ENCODE measurements at places on chromosomes 5 and 9. TPM values are rescaled to one million over a fixed set of nuclear protein-coding genes. Genes with fewer than 3 reads are reported as not detected.

OR1J4 gene
- not detected for total RNA-seq

NLN gene
- total RNA-seq = 44.4 TPM

SPINK7 gene
- not detected for total RNA-seq

TAS2R1 gene
- not detected for total RNA-seq

FAM221B gene
- total RNA-seq = 1.1 TPM

PTCD2 gene
- total RNA-seq = 12.1 TPM

CDC25C gene
- 4.1 TPM for total RNA-seq

CXCL14 gene
- 70.3 TPM for total RNA-seq

NUTM2F gene
- not detected for total RNA-seq

CDO1 gene
- total RNA-seq = 27.9 TPM

- DNase-seq = no peak
Measured at GRCh38 chr5:97480313-97480712, 297.3 kb upstream of the RIOK2 start.

DNA sequence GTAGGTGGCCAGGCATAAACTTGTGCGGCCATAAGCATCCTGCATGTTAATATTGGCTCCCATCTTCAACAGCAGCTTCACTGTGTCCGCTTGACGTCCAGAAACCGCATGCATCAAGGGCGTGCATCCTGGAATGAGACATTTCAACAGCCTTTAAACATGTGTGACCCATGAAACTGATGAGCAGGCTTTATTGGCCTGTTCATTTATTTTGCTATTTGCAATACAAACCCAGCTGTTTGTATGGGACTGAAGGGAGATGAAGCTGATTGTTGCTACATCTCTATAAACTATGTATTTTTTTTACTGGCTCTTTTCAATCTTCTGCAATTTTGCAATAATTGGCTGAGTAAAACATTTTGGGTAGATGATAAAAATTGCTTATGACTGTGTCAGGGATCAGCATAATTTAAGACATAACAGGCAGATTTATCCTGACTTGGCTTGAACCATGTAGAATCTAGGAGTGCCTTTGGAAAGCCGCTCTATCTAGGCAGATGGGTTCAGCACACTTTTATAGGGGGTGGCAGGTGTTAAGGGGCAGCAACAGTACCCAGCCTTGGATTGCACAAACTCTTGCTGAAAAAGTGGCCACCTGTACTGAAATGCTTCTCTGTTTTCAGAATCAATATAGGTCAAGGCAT is 56.9 kb downstream of the ANKRD55 start:
- DNase-seq = no peak

GRCh38 chr5:112737463-112738190 is at the start of gene APC:
APC (plus strand) TSS chr5:112737885; CDS start chr5:112754891, 17,006 bp downstream.
- peak; percentile 88 for DNase-seq

DNA sequence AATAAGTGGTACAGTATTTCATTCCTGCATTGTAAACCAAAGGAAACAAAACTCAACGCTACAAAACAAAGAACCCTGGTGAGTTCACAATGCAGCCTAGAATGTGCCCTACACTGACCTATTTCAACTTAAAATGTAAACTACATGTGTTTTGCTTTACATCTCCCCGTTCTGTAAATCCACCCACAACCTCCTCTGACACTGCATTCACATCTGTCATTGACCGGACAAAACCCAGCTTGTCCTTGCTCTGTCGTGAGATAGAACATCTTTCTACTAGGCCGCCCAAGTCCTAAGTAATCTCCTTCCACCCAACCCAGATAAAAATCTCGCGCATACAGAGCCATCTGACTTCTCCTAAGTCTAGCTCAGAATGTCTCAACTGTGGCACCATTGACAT is 6.1 kb upstream of the VLDLR start:
- DNase-seq = no peak

GRCh38 chr5:82719368-82719767 is 357.8 kb downstream of the TMEM167A start:
- no peak for DNase-seq

- DNase-seq = no peak
Measured at GRCh38 chr5:167769846-167770413, 521.5 kb upstream of the WWC1 start.

- DNase-seq = no peak
Measured at GRCh38 chr5:113058706-113059226, 82.2 kb downstream of the DCP2 start.

DNA sequence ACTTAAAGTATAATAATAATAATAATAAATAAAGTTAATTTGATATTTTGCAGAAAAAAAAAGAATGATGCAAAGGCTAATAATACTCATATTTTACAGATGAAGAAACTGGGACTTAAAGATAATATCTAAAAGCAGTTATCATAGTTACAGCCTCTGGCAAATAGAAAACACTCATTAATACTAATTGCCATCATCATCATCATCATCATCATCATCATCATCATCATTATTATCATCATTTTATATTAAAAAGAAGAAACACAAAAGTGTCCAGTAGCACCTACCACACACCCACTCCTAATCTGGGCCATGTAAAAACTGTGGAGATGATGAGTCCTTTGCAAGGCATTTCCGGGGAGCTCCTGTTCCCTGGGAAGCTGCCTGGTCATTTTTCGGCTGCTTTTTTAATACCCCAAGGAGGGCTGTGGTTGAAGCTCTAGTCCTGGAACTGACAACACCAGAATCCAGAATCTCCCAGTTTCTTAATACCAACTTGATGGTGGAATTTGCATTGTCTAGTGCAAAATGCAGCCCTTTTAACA is 70.8 kb downstream of the HTR4 start:
- no peak for DNase-seq

GRCh38 chr9:126116351-126117157 is 210.1 kb upstream of the MVB12B start:
- DNase-seq = no peak

DNA sequence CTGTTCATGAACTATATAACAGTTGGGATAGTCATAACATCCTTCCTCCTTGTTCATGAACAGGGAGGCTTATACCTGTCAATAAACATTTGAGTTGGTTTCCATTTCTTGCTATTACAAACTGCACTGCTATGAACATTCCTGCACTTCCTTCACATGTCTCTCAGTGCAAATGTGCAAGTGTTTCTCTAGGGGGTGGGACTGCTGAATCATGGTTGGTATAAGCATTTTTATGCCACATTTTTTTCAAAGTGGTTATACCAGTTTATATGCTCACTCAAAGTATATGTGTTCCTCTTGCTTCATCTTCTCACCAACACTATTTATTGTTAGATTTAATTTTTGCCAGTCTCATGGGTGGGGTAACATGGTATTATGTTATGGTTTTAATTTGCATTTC is 25.8 kb upstream of the TPD52L3 start:
- DNase-seq = no peak

GRCh38 chr5:67997892-67998457 is 217.6 kb upstream of the PIK3R1 start:
- no peak for DNase-seq

- DNase-seq = no peak
Measured at GRCh38 chr5:80507663-80508062, 19.8 kb downstream of the FAM151B start.

DNA sequence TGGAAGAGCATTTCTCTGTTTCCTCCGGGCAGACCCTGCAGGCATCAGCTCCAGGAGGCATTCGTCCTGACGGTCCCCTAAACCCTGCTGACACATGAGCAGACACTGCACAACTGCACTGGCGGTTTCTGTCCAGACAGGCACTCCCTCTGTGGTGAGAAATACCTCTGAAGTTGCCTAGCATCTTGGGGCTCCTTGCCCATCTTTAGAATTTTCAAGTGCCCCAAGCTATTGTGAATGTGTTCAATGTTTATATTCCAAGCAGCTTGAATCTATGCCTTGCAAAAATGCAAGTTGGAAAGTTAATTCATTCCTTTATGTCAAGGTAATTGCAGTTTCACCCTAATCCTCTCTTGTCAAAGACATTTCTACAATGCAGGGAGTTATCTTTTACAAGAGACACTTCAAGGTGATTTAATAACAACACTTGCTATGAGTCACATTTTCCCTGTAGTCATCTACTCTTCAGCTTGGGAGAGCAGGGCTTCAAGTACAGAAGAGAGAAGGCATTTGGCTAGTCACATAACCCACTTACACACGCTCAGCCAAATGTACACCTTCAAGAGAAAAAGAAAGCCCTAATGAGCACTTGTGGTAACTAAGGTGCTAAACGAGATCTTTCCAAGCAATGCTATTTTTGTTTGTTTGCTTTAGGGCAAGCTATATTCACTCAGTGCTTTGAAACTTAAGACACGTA is 302.5 kb downstream of the MLLT3 start:
- no peak for DNase-seq

DNA sequence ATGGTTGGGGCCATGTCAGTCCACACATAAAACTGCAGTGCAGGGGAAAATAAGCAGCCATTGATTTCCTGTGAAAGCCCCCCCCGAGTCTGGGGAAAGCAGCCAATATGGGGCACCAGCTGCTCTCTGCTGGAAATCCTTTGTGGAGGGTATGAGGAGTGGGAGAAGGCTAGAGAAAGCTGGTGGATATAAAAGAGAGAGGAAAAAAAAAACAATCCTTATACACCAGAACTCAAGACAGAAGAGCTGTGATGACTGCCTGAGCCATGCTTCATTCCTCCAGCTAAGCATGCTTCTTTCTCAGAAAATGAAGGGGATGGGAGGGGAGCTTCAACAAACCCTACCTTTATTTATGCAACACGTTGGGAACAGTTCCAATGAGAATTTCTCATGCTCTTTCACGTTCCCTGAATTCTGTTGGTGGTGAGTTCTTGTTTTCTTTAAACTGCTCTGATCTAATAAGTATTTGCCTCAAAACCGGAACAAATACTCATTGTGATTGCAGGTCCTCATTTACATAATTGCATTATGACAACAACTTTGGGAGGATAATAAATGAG is 688.0 kb upstream of the SEMA6A start:
- DNase-seq = no peak

DNA sequence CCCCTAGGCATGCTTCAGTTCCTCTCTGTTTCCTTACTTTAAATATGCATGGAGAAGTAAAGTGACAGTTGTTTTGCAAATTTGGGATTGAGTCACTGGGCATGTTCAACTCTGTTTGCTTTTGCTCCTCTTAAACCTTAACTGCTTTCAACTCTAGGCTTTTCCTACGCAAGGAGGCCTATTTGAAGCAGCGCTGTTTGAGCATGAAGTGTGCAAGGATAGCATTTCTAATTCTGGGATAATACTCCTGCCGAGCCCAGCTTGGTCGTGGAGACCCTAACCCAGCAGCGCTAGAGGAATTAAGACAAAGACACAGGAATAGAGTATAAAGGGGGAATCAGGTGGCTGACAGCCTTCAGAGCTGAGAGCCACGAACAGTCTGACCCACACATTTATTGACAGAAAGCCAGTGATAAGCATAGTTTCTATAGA is 803.4 kb upstream of the CDH10 start:
- DNase-seq = no peak

GRCh38 chr5:54795777-54796176 is 189.6 kb downstream of the ESM1 start:
- no peak for DNase-seq

- DNase-seq = no peak
Measured at GRCh38 chr9:82273121-82273520, 284.5 kb downstream of the SPATA31D1 start.

GRCh38 chr9:88378317-88378716 is 9.9 kb upstream of the SPIN1 start:
- DNase-seq = no peak

GRCh38 chr5:51104556-51104955 is 278.7 kb upstream of the ISL1 start:
- DNase-seq = no peak

DNA sequence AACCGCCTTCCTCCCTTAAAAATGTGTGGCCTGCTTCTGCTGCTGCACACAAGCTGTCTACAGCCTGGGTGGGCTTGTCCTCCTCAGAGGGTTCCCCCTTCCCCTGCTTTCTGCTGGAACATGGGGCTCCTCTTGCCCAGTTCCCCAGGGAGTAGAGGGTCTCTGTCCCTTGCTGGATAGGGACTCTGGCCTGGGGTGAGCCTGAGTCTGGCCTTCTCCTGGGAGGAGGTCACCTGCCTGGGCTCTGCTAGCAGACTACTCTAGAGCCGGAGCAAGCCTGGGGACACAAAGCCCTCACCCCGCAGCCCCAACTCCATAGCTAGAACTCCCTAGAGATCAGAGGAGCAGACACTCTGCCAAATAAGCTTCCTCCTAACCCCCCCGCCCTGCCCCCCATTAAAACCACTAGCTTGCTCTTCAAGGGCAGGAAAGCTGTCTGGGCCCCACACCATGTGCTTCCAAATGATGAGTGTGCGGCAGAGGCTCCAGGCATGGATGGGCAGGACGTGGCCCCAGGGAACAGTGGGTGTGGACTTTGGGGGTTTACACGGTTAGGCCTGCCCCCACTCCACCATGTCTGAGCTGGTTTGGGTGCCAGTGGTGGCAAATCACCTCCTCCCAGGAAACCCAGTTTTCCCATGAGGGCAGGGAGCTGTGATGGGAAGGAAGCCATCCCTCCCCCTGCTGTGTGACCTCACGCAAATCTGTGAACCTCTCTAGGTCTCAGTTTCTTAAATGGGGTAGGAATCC is 10.0 kb downstream of the TCF7 start:
- no peak for DNase-seq

- no peak for DNase-seq
Measured at GRCh38 chr5:45795458-45795857, 99.3 kb upstream of the HCN1 start.

GRCh38 chr9:93549611-93550010 is 26.8 kb upstream of the PHF2 start:
- no peak for DNase-seq

GRCh38 chr9:137375321-137376058 is 47.5 kb downstream of the EXD3 start:
- DNase-seq = no peak

GRCh38 chr5:83118976-83119375 is 41.6 kb downstream of the XRCC4 start:
- no peak for DNase-seq

GRCh38 chr5:157740229-157740610 is 3.3 kb upstream of the LSM11 start:
- no peak for DNase-seq

DNA sequence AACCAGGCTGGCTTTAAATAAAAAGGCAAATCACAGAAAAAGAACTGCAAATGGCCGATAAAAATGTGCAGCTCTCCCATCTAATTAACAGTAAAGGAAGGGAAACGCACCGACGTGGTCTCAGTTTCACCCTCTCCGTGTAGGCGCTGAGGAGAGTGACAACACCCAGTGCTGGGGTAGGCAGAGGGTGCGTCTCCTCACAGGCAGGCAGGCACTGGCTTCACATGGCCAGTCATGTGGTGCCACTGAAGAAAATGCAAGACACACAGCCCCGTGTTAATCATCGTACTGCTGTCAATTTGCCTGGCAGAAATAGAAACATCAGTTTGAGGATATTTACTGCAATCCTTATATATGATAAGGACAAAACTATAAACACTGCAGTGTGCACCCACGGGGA is 178.4 kb downstream of the FANCC start:
- no peak for DNase-seq
